SHP77 treated with DMSO at 0.1 percent for 48 hours (cell line): ENCODE measurements at places on chromosomes 11 and 22.

DNA sequence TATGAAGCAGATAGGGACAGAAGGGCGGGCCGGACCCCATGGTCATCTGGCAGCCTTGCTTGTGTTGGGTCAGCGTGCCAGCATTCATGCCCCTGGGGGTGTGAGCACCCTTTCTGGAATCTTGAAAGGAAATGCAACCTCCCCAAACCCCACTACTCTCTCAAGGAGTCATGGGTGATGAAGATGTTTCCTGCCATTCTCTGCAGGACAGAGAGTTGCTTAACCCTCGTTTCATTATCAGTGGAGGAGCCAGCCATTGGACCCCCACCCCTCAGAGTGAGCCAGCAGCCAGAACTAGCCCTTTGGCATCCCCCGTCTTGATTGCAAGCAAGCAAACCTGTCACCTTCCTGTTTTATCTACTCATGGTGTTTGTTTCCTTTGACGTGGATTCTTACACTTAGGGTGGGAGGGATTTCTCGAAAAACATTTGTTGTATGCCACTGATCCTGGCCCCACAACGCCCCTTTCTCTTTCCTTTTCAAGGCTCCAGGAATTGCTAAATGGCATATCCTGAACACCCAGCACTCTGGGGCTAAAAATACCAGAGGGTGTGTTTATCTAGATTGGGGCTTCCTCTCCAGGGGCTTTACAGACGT lies 258.3 kb downstream of the ETS1 start:
- DNase-seq: no peak

GRCh38 chr11:96215110-96215782 lies 127.7 kb downstream of the MAML2 start:
- DNase-seq: no peak

DNA sequence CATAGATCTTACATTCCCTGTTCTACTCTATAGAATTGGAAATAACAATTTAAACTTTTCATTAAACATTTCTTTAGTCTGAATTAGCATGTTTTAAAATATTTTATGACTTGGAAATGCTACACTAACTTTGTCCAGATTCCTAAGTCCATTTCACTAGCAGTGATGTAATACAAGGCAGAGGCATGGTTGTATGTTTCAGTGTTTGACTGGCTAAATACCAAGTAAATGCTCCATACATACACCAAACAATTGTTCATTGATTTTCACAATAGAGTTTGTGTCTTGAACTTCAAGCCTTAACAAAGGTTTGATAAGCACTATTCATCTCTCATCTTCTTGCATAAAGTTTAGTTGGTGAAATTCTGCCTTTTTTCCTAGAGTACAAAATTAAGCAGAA lies 13.5 kb downstream of the ZBED5 start:
- no peak for DNase-seq

DNA sequence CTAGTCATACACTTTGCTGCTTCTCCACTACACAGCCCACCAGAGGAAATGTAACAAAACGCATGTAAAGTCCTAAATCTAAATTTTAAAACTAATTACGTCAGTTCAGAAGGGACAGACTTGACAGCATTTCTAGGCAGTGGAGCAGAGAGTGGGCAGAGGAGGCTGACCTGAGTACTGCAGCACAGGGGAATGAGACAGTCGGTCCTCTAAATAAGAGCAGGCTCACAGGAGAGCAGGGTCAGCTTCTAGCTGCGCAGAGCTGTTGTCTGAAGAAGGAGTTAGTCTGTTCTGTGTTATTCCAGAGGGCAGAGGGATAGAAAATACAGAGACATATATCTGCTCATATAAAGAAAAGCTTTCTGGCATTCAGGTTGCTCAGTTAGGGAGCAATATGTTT lies 40.3 kb downstream of the JHY start:
- DNase-seq: no peak

DNA sequence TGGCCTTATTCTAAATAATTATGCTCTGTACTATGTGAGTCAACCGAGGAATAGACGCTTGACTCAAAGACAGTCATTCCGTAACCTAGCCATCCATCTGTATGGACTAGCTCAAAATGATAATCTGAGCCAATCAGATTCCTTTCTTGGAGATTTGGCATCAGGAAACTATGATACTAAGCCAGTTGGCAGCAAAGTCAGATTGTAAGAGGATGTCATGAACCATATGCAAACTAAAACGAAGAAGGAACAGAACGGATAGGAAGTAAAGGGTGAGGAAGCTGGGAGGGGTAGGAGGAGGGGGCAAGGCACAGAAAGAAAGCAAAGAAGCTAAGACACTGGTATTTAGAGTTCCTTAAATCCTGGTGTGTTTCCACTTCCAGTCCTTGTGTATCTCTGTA lies 10.7 kb upstream of the SESN3 start:
- DNase-seq: no peak

- DNase-seq: peak; percentile 39
Measured at GRCh38 chr11:32297611-32298011, 137.7 kb downstream of the WT1 start.

DNA sequence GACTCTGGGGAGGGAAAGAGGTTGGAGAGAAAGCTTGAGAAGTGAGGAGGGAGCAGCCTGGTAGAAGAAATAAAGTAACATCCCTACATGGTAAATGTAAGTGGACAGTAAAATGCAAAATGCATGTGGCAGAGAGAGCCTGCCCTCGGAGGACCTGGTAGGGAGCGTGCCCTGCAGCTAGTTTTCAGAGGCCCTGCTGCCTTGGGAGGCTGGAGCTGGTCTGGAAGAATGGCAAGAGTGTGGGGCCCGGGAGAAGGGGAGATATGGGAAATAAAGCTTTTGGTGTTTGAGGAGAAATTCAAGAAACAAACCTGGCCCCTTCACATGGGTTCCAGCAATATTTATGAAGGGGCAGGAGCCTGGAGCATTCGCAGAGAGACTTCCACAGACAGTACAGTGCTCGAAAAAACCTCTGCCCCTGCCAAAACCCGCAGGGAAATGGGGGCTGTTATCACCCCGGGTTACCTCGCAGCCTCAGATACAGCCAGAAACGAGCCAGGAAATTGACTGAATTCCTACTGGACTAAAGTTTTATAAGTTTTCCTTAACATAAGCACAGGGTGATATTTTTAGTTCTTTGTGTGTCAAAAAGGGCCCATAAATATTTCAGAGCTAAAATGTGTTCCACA lies 363.0 kb downstream of the TENM4 start:
- no peak for DNase-seq

DNA sequence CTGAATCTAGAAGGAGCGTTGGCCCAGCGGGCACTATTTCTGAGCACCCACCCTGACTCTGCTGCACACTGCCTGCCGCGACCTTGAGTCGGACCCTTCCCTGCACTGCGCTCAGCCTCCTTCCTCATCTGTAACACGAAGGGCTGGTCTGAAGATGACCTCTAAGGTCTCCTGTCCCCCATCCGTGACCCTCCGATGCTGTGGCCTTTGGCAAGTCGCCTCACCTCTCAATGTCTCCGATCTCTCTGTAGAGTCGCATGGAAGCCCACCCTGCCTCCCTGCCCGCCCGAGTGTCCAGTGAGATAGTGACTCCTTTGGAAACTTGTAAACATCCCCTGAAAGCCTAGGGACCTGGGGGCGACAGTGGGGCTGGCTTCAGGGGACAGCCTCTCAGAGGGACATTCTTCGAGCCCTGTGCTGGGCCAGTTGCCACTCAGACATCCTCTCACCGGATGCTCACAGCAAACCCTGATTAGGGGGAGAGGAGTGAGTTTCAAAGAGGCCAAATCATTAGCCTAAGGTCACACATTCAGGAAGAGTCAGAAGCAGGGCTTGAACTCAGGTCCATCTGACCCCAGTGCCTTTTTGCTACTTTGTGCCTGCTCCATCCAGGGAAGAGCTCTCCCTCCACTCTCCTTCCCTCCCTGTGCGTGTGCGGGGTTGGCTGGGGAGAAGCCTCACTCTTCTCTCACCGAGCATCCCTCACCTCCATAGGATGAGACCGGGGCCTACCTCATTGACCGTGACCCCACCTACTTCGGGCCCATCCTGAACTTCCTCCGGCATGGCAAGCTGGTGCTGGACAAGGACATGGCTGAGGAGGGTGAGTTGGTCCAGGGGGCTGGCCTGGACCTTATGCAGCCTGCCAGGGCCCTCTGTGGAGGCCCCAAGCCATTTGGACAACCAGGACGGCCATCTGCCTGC lies 1.1 kb downstream of the KCTD17 start:
- no peak for DNase-seq

- no peak for DNase-seq
Measured at GRCh38 chr11:118834427-118835028, 43.6 kb upstream of the DDX6 start.

DNA sequence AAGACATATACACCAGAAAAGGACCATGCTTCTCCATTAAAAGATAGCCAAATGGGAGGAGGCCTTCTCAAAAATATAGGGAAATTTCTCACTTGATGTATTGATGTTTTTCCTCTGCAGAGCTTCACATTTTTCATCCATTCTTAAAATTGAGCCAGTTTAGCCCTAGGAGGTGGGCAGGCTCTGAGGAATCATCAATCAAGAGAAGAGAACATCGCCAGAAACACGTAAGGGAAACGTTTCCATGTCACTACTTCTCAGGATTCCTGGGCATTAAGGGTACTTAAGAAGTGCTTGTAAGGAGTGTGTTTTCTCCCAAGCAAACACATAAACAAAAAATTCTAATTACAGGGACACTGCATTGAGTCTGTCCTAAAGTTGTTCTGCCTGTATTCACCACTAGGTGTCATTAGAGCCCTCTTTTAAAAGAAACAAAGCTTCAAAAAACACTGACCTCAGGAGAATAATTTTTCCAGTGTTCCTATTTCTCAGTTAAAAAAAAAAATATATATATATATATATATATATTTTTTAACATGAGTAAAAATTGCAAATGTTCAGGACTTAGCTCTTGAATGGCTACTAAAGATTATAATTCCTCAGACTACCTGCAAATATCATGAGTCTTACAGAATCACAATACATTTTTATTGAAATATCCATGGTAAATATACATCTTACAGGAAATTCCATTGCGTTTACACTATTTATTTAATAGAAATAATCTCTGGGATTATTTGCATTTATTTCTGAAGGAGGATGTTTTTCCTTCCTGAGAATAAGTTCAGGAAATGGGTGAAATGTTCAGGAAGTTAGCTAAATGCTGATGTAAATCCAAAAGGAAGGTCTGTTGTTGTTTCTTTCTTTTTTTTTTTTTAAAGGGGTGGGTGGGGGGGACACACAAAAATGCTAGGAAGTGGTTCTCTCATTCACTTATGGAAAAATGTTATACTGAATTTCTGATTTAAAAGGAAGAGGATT lies 16.0 kb downstream of the FZD4 start:
- DNase-seq: peak; percentile 26

GRCh38 chr11:79786961-79787360 lies 346.1 kb upstream of the TENM4 start:
- no peak for DNase-seq

DNA sequence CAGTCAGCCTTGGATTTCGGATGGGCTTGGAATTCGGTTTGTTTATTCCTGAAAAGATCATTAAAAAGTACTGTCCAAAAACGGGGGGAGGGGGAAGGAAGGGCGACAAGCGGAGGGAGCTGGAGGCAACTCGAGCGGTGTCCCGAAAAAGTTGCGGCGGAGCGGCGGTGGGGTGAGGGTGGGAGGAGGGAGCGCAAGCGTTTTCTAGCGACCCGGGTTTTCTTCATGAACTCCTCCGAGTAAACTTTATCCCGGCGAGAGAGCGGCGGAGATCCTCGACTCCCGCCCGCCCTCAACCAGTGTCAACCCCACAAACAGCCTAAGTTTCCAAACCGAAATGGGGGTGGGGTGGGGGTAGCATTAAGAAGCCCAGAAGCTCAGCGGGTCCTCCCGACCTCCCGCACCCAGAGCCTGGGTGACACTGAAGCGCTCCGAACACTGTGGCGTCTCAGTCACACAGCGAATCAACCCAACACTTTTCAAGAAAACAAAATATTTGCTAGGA lies 133.0 kb upstream of the C11orf58 start:
- DNase-seq: no peak

DNA sequence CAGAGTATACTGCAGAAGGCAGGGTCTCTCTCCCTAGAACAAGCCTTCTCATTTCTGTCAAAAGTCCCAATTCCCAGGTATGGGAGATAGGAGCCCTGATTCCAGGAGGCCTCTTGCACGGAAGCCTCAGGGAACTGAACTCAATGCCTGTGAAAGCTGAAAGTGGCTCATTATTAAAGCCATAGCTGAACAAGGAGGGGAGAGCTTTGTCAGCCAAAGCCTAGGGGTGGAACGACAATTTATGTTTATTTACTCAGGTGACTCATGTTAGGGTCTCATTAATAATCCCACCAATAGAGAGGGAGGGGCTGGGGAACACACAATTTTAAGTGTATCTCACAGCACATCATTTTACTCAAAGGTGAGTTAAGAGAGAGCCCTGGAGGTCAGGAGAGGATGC lies 44.9 kb downstream of the DSCAML1 start:
- DNase-seq: no peak

GRCh38 chr11:23959462-23959861 lies 537.4 kb upstream of the LUZP2 start:
- no peak for DNase-seq

DNA sequence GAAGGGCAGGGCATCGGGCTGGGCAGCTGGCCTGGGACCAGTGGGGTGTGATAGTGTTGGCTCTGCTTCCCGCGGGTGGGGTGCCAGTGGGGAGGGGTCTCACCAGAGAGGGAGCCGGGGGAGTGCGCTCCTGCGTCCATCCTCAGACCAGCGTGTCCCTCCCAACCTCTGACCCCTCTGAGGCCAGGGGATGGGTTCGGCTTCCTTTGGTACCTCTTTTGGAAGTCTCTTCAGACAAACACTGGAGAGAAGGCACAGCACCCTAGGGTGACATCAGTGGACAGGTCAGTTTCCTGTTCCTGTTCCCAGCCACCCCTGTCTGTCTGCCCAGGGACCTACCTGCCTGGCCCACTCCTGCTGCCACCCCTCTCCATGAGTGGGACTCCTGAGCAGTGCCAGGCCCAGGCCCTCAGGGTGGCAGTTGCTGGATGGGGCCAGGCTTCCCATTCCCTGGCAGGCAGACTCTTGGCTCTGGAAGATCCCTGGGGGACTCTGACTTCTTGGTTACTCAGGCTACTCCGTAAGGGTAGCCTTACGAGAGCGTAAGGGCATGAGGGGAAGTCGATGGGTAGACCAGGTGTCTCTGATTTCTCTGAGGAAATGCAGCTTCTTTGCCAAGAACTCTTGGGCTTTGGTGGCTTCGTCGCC lies 2.6 kb downstream of the TAGLN start:
- no peak for DNase-seq

DNA sequence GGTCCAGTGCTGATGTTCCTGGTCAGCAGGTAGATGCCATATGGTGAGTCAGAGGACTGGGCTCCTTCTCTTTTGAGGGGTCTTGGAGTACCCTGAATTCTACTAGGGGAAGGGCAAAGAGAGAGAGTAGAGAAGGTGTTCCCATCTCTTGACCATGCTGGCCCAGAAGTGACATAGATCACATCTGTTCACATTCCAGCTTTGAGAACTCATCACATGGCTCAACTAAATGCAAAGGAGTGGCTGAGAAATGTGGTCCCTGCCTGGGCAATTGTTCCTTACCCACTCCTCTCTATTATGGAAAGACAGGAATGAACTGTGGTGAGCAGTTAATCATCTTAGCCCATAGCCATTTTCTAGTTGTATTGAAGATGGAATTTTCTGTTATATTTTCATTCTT lies 105.4 kb upstream of the TIMP3 start:
- DNase-seq: no peak
